Psoas muscle (tissue), 8 donors: ENCODE measurements at places on chromosomes 7 and 10.

- no peak for DNase-seq
These were observed 34.2 kb upstream of the DDC start for GRCh38 chr7:50599385-50599784.

- DNase-seq, result no peak
These were observed 9.3 kb downstream of the CDC14C start for GRCh38 chr7:48933549-48934085.

DNA sequence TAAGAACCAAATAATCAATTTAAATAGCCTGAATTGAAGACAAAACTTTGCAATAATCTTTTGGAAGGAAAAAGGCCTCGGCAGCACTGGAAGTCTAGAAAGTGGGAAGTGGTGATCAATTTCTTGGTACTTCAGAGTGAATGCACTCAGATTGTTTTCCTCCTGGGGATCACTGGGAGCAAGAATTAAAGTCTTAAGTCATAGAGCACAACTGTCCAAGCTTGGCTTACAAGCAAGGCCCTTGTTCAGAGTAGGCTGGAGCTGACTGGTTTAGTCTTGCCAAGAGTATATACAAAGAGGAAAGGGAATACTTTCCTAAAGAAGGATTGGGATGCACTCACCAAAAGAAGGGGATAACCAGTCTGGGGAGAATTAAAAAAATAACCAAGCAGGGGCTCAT lies 637.1 kb downstream of the CCSER2 start:
- DNase-seq, result no peak

DNA sequence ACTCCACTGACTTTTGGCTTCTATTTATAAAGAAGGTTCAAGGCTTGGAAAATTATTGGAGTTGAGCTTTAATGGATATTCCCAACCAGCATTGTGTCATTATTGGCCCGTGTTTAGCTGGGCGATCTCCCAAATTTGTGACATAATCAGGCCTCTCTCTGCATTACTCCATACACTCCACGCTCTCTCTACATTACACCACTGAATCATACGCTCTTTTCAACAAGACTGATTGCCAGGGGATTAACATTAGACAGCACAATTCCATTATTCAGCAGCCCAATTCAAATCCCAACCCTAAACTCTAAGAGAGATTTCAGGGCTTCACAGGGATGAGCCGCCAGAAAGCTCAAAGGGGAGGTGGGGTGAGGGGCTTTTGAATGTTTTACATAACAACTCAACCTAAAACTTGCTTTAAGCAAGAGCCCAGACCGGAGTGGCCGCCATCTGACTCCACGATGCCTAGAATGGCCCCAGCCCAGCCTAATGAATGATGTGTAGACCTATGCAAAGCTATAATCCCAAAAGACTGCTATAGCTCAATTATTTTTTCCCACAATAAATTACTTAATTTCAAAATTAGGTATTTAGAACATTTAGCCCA lies 61.8 kb downstream of the FGFR2 start:
- no peak for DNase-seq

DNA sequence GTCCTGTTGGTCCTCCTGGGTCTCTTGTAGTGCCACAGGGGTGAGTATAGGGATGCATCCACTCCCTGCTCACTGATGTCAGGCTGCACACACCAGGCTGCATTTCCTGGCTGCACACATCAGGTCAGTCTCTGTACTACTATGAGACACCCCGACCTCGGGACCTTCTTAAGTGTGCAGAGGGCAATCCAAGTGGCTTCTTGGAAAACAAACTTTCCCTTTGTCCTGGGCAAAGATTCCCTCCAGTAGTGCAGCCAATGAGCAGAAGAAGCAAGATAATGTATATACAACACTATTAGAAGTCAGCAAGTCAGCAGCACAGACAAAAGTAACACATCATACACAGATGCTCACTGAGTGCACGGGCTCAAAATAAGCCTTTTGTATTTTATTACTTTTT lies 493.5 kb downstream of the GRID1 start:
- no peak for DNase-seq

- no peak for DNase-seq
These were observed 44.9 kb downstream of the HIBADH start for GRCh38 chr7:27617651-27618381.

GRCh38 chr10:103921750-103922195 lies 3.8 kb upstream of the STN1 start:
- DNase-seq, result no peak

GRCh38 chr10:62543571-62544355 lies 169.6 kb downstream of the ZNF365 start:
- DNase-seq, result no peak

DNA sequence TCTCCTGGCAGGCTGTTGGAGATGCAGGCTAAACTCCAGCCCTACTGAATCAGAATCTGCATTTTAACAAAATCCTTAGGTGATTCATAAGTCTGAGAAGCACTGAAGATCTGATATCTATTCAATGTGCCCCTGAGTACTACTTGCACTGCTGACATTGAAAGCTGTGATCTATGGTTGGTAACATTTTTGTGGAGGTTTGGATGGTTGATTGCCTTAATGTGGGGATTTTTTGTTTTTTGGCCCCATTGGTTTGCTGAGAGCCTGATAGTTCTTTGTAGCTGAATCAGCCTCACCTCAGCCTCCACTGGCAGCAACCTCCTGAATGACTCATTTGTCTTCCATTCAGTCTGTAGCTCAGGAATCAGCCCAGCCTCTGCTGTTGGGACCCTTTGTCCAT lies 14.7 kb upstream of the LRRN3 start:
- no peak for DNase-seq

DNA sequence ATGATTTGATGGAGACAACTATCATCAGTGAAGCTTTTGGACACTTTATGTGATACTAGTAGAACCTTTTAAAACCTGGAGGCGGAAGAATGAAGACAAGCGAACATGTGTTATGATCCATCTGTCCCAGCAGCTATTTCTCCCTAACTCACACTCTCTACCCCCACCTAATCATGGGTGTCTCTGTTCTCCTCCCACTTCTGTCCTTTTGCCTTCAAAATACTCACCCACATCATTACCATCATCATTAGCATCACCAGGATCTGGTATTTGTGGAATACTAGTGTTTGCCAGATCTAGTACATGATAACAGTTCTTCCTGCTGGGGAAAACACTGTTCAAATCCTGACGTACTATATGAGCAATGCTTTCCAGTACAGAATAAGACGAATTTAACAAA lies 287.7 kb downstream of the DOCK4 start:
- no peak for DNase-seq

- no peak for DNase-seq
These were observed 327.8 kb downstream of the WDR11 start for GRCh38 chr10:121179006-121179405.

- DNase-seq, result no peak
These were observed 113.6 kb upstream of the RET start for GRCh38 chr10:42963312-42963711.

GRCh38 chr7:102004848-102005247 lies 187.4 kb downstream of the CUX1 start:
- DNase-seq, result no peak

- DNase-seq, result no peak
These were observed 2.7 kb downstream of the STK17A start for GRCh38 chr7:43585562-43585961.

DNA sequence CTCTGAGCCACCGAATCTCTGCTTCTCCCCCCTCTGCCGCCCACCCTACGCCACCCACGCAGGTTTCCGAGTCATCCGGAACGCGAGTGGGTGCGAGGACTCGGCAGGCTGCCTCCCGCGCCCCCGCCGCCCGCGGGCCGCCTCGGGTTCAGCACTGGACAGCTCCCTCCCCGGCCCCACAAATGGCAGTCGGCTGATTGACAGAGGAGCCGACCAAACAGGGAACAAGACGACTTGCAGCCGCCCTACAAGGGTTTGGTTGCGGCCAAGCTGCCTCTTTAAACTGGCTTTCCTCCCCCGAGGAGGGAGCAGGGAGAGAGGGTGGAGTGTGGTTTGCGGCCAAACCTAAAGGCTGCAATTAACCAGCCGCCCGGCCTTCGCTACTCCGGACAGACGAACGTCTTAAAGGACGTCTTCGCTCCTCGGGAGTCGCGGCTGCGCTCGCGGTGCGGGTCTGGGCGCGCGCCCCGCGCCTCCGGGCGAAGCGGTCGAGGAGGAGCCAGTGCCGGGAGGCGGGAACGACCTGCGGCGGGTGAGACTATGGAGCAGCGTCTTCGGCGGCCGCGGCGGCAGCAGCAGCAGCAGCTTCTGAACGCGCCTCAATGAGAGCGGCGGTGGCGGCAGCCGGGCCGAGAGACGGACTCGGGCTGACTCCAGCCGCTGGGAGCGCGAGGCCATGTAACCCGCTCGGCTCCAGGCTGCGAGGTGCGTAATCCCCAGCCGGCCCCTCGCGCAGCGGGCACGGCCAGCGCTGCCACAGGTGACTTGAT lies at the start of gene GPR158:
GPR158 (plus strand) TSS at position 541 of the 770 bp plus-strand sequence. CDS start 420 bp downstream, outside the sequence.
- peak; percentile 79 for DNase-seq

- DNase-seq, result no peak
These were observed 7.7 kb downstream of the SLC37A3 start for GRCh38 chr7:140390466-140391190.

DNA sequence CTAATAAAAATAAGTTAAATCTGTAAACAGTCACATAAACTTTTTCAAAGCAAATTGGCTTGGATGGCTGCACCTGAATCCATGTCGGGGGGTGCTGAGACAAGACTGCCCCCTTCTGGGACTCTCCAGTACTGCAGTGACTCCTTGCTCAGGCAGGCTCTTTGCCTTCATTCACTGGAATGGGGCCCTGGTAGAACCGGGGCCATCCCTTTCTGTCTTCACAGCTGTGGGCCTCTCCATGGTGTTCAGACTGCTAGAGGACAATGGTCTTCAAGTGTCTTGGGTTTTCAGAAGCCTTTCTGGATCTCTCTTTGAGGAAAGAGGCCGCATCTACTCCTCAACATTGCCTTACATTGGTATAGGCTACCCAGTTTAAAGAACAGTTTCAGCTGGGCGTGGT lies 16.1 kb upstream of the IMPDH1 start:
- DNase-seq, result peak; percentile 58

DNA sequence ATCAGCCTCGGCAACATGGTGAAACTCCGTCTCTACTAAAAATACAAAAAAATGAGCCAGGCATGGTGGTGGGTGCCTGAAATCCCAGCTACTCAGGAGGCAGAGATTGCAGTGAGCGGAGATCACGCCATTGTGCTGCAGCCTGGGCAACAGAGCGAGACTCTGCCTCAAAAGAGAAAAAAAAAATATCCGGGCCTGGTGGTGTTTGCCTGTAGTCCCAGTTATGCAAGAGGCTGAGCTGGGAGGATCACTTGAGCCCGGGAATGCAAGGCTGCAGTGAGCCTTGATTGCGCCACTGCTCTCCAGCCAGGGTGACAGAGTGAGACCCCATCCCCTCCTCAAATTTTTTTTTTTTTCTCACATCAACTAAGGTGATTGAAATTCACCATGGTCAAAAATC lies 42.8 kb downstream of the CDC123 start:
- no peak for DNase-seq

DNA sequence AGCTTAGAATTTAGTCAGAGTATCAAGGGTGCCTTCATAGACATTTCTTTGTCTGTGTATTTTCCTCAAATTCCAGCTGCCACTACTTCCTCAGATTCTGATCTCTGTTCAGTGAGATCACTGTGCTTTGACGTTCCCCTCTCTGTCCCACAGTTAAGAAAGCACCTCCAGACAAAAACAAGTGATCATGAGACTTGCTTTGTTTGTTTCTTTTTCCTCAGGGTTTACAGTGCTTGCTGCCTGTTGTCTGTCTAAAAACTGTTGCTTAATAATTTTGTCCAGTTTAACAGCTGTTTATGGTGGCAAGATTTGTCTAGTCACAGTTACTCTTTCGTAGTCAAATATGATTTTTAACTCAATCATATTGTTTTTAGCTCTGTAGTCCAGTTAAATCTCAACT lies 29.1 kb downstream of the TRUB1 start:
- no peak for DNase-seq

DNA sequence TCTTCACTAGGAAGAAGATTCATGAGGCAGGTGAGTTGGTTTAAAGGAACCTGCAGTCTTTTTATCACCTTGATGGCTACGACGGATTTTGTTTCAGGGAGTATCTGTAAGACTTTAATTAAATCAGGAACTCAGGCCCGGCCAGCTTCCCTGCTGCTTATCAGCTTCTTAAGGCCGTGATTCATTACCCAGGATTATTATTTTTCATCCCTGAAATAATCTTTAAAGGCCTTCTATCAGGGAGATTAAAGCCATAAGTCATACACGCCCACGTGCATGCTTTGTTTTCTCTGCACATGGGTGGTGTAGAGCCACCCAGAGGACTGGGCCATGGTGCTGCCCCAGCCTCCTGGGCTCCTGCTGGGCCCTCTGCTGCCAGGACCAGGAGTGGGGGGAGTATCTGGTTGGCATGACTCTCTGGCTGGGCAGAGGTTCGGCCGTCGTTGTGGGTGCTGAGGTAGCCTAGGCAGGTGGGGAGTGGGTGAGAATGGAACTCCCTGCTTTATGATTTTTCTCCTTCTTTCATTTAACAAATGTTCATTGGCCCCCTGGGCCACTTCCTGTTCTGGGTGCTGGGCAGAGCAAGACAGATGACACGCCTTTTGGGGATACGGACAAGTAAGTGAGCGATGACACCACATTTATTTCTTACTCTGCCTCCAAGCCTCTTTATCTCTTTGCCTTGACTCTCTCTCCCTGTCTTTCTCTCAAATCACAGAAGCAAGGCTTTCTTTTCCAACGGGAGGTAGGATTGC lies 39.0 kb upstream of the PCBD1 start:
- no peak for DNase-seq

DNA sequence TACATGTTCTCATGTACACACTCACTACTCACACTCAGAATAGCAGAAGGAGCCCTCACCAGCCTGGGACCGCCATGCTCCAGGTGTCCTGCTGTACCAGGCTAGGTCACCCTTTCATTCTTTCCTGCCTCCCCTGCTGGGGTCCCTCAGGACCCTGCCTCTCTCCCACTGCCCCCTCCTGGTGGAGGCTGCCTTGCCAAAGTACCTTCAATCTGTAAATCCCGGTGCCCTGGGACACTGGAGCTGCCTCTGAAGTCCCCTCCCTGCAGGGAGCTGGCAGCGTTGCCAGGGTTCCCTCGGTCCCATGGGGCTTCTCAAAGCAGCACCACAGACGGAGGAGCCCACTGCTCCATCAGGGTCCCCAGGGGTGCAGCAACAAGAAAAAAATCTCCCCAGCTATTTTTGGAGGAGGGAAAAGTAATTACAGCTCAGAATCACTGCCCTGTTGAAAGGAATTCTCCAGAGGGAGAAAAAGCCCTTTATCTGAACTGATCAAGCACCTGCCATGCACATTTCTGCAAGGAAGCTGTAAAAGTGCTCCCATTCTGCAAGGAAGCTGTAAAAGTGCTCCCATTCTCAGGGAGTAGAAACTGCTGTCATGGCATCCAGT lies 259.9 kb downstream of the PTPRN2 start:
- no peak for DNase-seq

GRCh38 chr10:87092861-87093631 lies 1.6 kb downstream of the GLUD1 start:
- DNase-seq, result no peak
